Karpas-422 (cell line): ENCODE measurements at places on chromosomes 4 and X.

DNA sequence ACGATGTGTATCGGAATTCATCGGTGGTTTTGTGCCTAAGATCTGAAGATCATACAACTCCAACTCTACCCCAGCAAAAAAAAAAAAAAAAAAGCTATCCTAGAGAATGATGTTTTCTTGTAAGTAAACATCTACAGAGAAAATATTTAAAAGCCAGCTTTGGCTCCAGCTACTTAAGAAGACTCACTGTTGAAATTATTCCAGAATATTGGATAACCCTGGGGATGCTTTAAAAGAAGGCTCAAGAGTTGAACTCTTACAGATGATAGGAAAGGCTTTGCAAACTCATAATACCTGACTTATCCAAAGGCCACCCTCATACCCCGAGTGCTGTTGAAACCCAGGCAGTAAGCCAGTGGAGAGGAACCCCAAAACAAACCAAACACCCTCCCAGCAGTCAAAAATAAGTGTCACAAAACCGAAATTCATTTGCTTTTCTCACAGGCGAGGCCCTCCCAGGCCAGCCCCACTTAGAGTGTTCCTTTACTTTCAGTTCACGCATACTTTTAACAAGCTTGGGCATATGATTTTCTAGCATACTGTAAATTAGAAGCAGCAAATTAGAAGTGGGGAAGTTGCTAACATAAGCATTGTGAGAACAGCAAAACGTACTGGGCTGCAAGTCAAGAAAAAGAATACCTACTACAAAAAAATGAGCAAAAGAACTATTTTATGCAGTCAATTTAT is 2.7 kb upstream of the AMELX start:
- no peak for DNase-seq

GRCh38 chrX:37752936-37753335 is 26.9 kb upstream of the CYBB start:
- DNase-seq, result no peak

DNA sequence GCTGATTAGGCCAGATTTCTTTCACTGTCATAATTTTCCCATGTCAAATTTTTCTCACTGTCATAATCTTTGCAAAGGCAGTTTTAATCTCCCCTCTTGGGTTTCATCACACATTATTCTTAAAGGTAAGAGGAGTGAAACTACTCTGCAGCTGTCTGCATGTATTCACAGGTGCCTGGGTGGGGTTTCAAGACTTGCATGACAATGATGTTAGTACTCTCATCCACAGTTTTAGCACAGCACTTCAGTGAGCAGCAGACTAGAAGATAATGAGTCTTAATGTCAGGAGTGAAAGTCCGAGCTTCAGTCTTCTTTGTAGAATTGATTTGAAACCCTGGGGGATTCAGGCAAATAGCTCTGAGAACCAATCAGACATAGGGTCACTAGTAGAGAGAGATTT is 182.5 kb upstream of the GALNT7 start:
- DNase-seq, result no peak

DNA sequence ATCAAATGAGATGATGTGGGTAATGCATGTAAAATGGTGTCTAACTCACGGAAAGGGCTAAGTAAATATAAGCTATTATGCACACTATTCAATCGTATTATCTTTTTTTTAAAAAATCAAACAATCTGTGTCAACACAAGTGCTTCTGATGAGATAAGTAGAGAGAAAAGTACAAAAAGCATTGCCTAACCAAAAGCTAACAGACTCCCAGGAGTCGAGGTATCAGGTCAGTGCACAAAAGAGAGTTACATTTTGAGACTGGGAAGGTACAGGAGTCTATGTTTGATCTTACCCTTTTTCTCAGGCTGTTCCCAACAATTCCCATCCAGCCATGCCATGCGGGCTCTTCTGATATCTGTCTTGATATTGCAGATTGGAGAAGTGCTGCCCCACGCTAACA is 203.3 kb upstream of the ZIC3 start:
- DNase-seq, result no peak

- no peak for DNase-seq
Measured at GRCh38 chr4:183816882-183817509, 88.1 kb upstream of the STOX2 start.

- no peak for DNase-seq
Measured at GRCh38 chr4:41359836-41360213, 103.1 kb downstream of the UCHL1 start.

DNA sequence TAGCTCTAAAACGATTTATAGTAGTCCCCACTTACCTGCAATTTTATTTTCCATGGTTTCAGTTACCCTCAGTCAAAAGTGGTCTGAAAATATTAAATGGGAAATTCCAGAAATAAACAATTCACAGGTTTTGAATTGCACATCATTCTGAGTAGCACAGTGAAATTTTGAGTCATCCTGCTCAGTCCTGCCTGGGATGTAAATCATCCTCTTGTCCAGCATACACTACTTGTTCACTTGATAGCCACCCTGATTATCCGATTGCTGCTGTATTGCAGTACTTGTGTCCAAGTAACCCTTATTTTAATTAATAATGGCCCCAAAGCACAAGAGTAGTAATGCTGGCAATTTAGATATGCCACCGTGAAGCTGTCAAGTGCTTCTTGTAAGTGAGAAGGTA is 23.5 kb upstream of the BDH2 start:
- DNase-seq, result no peak
